Upper lobe of right lung (tissue), 1 donor: ENCODE measurements at places on chromosomes 3 and 15.

GRCh38 chr15:57597431-57597830 is 5.7 kb downstream of the MYZAP start:
- DNase-seq: no peak

DNA sequence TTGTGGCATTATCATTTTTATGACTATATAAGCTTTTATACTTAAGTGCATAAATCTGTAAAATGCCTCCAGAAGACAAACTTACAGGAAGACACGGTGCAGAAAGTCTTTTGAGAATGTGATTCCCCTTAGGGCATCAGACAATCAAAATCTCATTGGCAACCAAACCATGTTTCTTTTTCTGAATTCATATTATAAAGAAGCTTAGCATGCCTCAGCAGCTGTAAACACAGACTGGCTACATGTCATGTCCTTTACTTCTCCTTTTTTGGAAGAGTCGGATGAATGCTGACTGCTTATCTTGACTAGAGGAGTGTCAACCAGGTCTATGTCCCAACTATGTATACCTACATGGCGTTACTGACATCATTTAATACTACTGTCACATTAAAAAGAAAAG is 150.1 kb downstream of the PLD1 start:
- DNase-seq: no peak

DNA sequence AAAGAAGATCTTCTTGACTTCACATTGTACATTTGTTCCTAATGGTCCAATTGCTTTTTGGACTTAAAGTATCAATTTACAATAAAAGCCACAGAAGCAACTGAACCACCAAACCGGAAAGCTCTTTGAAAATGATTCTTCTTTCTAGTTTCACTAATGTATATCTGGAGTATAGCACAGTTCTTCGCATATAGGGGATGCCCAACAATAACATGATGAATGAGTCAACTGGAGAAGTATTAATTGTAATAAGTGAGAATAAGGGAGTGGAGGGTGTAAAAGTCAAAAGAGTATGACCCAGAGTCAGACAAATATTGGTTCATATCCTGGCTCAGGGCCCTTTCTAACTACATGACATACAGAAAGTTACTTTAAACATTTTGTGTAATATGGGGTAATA is 425.2 kb downstream of the ZBTB20 start:
- DNase-seq: no peak

GRCh38 chr3:140931016-140931454 is 10.6 kb upstream of the SLC25A36 start:
- no peak for DNase-seq

- DNase-seq: no peak
These were observed 200.3 kb upstream of the SEMA6D start for GRCh38 chr15:47516972-47517371.
